Naive thymus-derived CD4-positive, alpha-beta T cell (primary cell): ENCODE measurements at places on chromosomes 7 and 10. TPM values are rescaled to one million over a fixed set of nuclear protein-coding genes. Genes with fewer than 3 reads are reported as not detected.

Gene GPRIN2
- total RNA-seq: not detected

Gene TIAL1
- 176 and 178 TPM in 2 replicates for total RNA-seq

Gene CUZD1
- 2.9 TPM for total RNA-seq

Gene OR2A42
- total RNA-seq: 0.18 TPM in 1 of 2 replicates, not detected in the other

Gene LLCFC1
- not detected for total RNA-seq

Gene MPP7
- total RNA-seq: 41.7 TPM

Gene CPA4
- total RNA-seq: not detected

Gene ASB15
- not detected in 2 replicates for total RNA-seq

Gene NOS3
- 3.7 TPM for total RNA-seq

Gene MRLN
- not detected for total RNA-seq

Gene ADCY1
- not detected for total RNA-seq
